GM04503 (cell line): ENCODE measurements at places on chromosomes 13 and 19.

- no peak for DNase-seq
Observed at GRCh38 chr19:39733841-39734240, 4.0 kb downstream of the CLC start.

DNA sequence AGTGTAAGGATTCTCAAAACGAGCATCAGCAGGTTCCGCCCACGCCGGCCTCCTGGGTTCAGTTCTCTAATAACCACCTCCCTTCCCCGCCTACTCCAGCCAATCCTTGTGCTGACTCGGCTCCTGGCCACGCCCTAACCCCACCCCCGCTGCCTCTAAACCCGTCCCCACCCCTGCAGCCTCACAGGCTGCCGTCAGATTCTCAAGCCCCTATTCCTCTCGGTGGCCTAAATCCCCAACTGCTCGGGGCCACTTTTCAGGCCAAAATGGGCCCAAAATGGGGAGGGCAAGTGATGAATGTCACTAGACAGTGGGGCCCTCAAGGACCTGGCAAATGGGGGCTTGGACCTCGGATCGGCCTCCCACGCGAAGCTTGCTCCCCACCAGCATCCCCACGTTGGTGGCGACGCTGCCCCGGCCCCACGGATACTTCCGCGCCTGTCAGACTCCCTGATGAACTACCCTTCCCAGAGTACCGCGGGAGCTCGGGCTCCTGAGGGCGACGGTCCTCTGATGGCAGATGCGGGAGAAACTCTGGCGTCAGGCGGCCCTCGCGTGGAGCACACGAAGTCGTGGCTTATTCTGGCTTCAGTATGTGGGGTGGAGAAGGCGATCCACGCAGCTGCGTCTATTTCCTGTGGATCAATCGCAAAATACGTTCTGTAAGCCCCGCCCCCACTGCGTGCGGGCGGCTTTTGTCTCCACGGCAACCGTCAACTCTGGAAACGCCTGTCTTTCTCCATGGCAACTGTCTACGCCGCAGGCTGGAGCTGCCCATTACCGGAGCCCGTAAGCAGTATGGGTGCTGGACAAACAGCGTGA is 24.8 kb downstream of the ZNF473 start:
- peak; percentile 54 for DNase-seq

DNA sequence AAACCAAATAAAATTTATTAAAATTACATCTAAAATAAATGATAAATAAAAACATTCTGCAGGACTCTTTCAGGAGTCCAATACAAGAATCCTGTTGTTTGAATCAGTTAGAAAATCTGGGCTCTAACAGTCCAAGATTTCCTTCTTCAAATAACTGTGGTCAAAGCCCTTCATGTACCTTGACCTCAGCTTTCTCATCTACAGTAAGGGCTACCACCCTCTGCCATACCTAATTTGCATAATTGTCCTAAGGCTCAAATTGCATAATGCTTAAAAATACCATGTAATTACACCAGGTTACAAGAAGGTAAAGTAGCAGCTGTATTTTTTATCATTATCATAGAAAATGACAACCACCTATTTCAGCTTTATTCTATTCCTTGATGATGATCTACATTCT is 54.3 kb downstream of the XPO4 start:
- DNase-seq = no peak

GRCh38 chr13:50124536-50125303 is 109.5 kb downstream of the KCNRG start:
- no peak for DNase-seq

GRCh38 chr13:48892688-48893075 is 83.0 kb upstream of the FNDC3A start:
- no peak for DNase-seq

- no peak for DNase-seq
Observed at GRCh38 chr19:575527-576506, 3.4 kb downstream of the BSG start.
